Right ventricle myocardium superior (tissue), 1 donor: ENCODE measurements at places on chromosomes 1 and 21. TPM values are rescaled to one million over a fixed set of nuclear protein-coding genes. Genes with fewer than 3 reads are reported as not detected.

NTNG1 gene
- 0.46 TPM for total RNA-seq

LMX1A gene
- not detected for total RNA-seq

PKN2 gene
- 34.5 TPM for total RNA-seq

GRCh38 chr1:2405588-2406295, 6.6 kb downstream of the PEX10 start:
- DNase-seq = no peak

DNA sequence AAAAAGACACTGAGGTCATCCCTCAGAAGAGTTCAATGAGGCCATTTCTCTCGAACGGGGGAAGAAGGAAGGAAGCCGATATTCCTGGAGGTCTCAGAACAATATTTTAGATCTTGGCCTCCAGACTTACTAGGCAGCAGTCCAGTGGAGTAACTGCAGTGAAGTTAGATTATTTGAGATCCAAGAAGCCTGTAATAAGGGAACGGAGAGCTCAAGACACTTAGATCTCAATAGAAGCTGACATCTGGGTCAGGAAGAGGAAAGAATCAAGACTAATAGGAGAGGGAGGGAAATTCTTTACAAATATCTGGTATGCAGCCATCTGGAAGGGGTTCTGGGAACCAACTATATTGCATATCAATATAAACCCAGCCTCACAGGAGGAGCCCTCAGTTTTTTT, 13.6 kb upstream of the ENAH start:
- DNase-seq = no peak
